ENCODE measurements at places on chromosomes 1 and 21.

GRCh38 chr1:94160811-94161210 lies 39.9 kb upstream of the ABCA4 start:
- DNase-seq = no peak

GRCh38 chr1:92326681-92327080 lies 27.8 kb downstream of the RPAP2 start:
- no peak for DNase-seq

GRCh38 chr1:104092698-104093097 lies 343.0 kb downstream of the AMY1C start:
- no peak for DNase-seq

- DNase-seq = no peak
These were observed 889 bp upstream of the TXLNA start for GRCh38 chr1:32178380-32179192.

DNA sequence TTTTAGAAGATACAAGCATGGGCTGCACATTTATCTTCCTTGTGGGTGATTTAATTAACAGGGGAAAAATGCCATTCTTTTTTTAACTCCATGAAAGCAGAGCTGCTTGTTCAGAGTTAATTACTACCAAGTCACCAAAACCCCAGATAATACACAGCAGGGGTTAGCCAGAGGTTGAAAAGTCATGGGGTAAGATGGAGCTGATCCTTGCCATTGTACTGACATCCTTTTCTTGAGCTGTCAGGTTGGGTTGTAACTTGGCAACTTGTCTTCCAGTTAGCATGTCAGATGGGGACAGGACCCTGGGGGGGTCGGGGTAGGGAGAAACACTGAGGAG lies 257.2 kb upstream of the HOOK1 start:
- no peak for DNase-seq

DNA sequence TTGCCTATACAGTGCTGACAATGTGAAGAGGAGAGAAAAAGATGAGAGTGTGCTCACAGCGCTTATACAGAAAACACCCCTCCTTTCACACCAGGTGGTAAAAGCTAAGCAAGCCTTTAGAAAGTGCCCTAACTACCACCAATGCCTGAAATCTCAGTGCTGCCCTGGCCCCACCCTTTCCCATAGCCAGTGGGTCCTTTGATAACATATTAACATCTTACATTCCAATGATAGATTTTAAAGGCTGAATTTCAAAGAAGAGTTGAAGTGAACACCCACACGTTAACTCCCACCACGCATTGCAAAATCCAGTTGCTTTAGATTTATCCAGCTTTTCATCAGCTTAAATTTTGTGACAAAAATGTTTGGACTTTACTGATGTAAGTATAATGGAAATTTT lies 58.1 kb upstream of the SSX2IP start:
- DNase-seq = no peak

- no peak for DNase-seq
These were observed 887 bp downstream of the HES2 start for GRCh38 chr1:6418668-6419396.

DNA sequence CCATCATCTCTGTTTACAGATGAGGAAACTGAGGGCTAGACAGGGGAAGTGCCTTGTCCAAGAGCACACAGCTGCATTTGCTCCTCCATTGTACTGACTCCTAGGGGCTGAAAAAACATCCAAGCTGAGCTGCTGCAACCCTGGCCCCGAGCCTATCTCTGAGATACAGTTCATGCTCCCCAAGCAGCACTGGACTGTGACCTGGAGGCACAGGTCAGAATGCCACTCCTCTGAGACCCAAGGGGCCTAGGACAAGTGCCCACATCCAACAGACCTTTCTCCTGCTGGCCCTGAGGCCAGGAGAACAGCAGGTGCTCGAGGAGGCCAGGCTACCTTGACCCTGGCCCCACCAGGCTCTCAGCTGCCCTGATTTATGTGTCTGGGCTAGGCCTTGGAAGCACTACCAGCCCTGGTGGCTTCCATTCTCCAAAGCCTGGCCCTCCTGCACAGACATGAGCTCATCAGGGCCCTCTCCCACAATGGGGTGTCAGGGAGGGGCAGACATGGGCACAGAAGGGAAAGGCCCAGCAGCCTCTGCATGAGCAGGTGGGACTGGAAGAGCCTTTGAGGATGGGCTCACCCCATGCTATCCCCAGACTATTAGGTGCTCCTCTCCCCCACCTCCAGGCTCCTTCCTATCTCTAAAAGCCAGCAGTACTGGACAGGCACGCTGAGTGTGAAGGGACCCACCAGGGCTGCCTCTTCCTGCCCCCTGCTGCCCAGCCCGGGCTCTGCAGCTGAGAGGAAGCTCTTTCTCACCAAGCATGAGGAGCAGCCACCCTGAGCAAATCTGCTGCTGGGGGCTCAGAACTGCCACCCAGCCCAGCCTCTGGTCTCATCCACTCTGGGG lies 18.8 kb downstream of the ADGRB2 start:
- DNase-seq = peak; percentile 77

DNA sequence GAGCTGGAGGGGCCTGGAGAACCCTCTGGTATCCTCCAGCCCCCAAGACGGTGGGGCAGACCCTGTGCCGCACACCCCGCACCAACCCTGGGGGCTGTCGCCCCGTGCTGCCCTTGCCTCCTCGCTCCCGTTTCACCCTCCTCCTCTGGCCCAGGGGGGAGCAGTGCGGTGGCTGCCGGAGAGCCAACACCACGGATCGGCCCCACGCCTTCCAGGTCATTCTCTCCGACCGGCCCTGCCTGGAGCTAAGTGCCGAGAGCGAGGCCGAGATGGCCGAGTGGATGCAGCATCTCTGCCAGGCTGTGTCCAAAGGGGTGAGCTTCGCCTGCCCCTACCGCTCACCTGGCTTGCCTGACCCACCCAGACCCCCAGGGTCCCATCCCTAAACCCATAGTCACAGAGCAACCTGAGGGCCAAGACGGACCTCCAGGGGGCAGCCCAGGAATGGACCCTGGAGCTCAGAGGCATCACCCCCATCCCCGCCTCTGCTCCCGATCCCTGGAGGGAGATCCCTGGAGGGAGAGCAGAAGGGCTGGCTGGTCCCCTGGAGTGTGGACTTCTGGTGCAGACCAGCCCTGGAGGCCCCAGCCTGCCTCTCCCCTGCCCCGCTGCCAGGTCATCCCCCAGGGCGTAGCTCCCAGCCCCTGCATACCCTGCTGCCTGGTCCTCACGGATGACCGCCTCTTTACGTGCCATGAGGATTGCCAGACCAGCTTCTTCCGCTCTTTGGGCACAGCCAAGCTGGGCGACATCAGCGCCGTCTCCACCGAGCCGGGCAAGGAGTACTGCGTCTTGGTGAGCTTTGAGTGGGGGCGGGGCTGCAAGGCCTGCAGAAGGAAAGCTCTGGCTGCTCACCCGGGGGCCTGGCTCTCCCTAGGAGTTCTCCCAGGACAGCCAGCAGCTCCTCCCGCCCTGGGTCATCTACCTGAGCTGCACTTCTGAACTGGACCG lies 4.0 kb upstream of the SLC25A34 start:
- DNase-seq = no peak

DNA sequence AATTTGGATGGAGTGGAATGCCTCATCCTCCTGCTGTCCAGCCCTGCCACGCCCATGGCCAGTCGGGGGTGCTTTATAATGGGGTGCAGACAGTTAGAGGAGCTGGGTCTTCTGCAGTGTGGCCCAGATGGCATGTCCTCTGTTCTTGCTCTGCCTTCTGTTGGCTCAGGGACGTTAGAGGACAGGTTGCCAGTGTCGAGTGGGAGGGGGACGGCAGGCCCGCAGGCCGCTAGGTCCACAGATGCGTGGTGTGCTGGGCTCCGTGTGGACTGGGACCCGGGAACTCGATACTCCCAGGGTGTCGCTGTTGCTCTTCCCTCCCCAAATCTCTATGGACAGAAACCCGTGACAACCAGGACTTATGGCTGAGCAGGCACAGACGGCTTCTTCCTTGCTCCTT lies 33.3 kb downstream of the SIM2 start:
- no peak for DNase-seq

GRCh38 chr1:101291562-101292380 lies 55.0 kb downstream of the S1PR1 start:
- no peak for DNase-seq

DNA sequence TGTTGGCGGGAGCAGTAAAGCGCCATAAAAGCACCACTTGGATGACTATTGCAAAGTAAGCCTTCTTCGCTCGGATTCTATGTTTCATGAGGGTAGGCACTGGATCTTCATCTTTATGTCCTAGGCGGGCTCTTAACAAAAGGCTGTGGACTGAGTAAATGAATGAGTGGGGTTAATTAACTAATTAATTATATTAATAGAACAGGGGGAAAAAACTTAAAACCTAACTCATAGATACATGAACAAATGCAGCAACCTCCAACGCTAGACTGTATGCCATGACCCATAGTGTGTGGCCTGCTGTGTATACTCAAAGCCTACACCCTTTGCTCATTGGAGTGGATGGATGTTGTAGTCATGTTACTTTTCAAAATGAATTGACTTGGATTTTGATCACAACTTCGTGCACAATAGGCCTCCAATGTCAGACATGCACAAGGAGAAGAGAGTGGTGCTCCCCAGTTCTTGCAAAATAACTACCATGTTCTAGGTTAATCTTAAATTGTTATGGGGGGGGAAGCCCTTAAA lies 417 bp upstream of the GFI1 start:
- DNase-seq = no peak

- DNase-seq = no peak
These were observed 244.6 kb upstream of the MAP1LC3C start for GRCh38 chr1:242243472-242243871.

- no peak for DNase-seq
These were observed 47.0 kb downstream of the AGPAT3 start for GRCh38 chr21:43911935-43912487.

- no peak for DNase-seq
These were observed 34.0 kb downstream of the DNAI4 start for GRCh38 chr1:66890621-66891020.

GRCh38 chr1:246161626-246162025 lies 345.5 kb downstream of the SMYD3 start:
- no peak for DNase-seq

DNA sequence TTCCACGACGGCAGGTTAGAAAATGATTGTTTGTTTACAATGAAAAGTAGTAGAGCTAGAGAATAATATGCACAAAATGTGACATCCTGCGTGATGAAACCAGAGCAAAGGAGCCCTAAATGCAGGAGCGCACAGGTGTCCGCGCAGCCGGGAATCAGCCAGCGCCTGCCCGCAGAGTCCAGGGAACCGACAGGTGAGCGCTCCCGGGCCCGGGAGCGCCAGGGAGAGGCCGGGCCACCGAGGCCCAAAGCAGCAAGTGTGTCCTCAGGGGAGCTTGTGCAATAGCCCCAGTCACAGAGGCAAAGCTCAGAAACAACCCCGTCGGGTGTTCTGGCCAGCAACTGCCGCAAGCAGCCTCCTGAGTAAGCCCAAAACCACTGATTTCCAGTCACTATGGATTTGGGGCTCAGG lies 789 bp upstream of the GALE start:
- no peak for DNase-seq
